Mucosa of gallbladder (tissue), 1 donor: ENCODE measurements at places on chromosomes 12 and 14. TPM values are rescaled to one million over a fixed set of nuclear protein-coding genes. Genes with fewer than 3 reads are reported as not detected.

GRCh38 chr14:79911744-79912143 is 299.6 kb downstream of the DIO2 start:
- no peak for DNase-seq

DNA sequence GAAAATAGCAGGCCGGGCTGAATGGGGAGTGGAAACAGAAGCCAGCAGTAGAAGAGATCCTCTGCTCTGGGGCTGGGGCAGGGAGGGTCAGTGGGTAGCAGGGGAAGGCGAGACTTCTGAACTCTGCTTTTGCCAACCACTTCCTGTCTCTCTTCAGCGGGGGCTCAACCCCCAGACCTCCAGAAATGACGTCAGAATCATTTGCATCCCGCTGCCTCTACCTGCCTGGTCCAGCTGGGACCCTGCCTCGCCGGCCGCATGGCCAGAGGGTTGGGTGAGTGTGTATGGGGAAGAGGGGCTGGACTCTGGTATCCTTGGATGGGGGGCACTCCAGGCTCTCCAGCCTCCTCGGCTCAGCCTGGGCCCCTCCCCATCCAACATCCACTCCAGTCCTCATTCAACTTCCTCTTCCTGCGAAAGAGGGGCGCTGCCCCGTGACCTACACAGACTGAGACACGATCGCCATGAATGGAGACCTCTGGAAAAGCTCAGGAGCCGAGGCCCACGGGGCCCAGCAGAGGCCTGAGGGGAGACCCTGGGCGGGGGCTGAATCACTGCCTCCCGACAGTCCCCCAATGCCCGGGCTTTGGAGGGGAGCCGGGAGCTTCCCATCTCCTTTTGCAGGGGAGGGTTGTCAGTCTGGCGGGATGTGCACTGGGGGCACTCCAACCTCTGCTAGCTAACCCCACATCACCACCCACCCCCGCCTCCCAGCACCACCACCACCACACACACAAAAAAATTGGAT is 458 bp upstream of the HOXC4 start:
- DNase-seq: no peak

- no peak for DNase-seq
These were observed 159.9 kb upstream of the FRMD6 start for GRCh38 chr14:51491776-51492175.

GRCh38 chr14:67112344-67112743 is 76.9 kb upstream of the GARIN2 start:
- no peak for DNase-seq

- DNase-seq: no peak
These were observed 9.1 kb downstream of the EID3 start for GRCh38 chr12:104312654-104313053.

The KRAS gene
- total RNA-seq: 31.6 TPM

The AKAP5 gene
- 1.5 TPM for total RNA-seq

- no peak for DNase-seq
These were observed 484.6 kb downstream of the AACS start for GRCh38 chr12:125549836-125550235.

GRCh38 chr12:93926237-93926636 is 222.1 kb upstream of the PLXNC1 start:
- no peak for DNase-seq

DNA sequence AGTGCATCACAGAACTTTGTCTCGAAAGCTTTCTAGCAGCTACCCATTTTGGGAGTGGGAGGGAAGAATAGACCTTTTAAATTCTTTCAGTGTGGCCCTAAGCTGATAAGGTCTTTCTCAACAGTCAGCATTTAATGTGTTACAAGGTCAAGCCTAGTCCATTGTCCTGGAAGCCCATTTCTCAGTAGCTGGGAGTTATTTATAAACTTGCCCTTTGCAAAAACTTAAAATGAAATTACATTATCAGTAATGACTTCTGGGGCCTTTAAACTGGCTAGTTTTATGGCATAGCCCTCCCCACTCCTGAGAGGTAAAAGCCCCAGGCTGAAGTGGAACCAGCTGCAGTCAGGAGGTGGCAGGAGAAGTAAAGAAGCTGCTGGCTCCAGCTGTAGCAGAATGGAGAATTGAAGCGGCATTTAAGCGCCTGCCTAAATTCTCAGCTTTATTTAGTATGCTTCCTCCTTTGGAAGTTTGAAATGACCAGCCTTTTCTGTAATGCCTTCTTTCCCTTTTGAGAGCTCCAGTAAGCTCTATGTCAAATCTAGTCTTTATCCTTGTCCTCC is 12.4 kb downstream of the COPZ1 start:
- DNase-seq: no peak

- DNase-seq: no peak
These were observed 181.5 kb downstream of the FOXA1 start for GRCh38 chr14:37413504-37414003.

GRCh38 chr12:111413442-111414086 is 7.8 kb downstream of the SH2B3 start:
- no peak for DNase-seq

The ACOT6 gene
- total RNA-seq: not detected

GRCh38 chr12:41920355-41920754 is 224.3 kb downstream of the GXYLT1 start:
- no peak for DNase-seq

DNA sequence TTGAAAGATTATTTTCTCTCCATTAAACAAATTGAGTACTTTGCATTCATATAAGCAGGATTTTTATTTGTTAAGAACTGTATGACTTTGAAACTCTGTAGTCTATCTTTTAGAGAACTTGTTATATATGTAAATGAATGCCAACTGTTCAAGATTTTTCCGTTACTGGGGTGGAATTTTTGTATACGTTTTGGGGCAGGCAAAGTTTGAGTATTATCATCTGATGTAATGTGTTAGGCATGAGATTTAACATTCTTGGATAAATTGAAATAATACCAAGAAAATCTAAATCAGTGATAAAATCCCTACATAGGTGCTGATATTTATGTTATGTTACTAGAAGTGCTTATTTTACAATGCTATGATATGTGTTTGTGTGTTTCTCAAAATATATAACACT is 8.4 kb downstream of the CNOT2 start:
- no peak for DNase-seq
